CD4-positive, alpha-beta T cell treated with Interleukin-4 for 1 hour (primary cell): ENCODE measurements at places on chromosomes 1 and 21.

DNA sequence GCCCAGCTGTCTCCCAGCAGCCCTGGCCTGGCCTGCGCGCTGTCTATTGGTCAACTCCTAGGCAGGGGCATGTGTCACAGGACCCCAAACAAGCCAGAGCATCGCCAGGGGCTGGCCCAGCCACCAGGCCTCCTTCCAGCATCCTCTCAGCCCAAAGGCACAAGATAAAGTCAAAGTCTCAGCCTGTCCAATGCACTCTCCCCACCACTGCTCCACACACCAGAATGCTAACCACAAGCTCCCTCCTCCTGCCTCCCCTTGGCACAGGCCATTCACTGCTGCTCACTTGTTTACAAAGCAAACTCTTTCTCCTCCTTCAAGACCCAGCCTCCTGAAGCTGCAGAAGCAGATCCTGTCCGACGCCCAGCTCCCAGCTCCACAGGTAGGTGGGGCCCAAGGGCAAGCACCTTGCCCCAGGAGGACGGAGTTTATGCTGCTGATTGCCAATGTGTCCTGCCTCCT lies 133.4 kb downstream of the DMRTB1 start:
- no peak for DNase-seq

GRCh38 chr1:223827193-223827663 lies 18.5 kb downstream of the TP53BP2 start:
- DNase-seq: no peak

GRCh38 chr1:34928699-34929496 lies 552 bp downstream of the DLGAP3 start:
- DNase-seq: peak; percentile 24

DNA sequence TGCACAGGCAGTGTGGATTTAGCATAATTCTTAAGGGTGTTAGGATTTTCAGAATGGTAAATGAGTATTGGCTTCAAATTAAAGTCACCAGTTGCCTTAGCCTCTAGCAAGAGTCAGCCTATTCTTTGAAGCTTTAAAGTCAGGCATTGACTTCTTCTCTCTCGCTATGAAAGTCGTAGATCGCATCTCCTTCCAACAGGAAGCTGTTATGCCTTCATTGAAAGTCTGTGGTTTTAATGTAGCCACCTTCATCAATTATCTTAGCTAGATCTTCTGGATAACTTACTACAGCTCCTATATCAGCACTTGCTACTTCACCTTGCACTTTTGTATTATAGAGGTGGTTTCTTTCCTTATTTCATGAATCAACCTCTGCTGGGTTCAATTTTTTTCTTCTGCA lies 320.2 kb downstream of the PTPRC start:
- DNase-seq: peak; percentile 21

DNA sequence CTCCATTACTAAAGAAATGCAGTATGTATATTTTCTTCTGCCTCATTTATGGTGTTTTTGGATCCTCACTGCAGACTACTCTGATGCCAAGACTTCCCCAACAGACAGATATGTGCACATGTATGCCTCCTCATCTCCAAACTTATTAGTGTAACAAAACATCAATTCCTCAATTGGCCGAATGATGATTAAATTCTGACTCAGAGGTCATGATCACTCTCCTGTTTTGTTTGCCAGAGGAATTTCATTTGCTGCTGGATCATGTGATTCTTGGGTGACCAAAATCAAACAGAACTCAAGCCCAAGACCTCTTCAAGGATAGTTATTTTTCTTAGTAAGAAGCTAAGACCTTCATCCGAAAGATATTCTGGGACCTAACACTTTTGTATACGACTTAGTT lies 227.6 kb downstream of the LMO4 start:
- no peak for DNase-seq

GRCh38 chr1:175188936-175189335 lies 3.6 kb downstream of the KIAA0040 start:
- DNase-seq: peak; percentile 70

GRCh38 chr1:2300004-2300771 lies 72.1 kb downstream of the SKI start:
- peak; percentile 92 for DNase-seq

- DNase-seq: no peak
These were observed 75.5 kb upstream of the MACF1 start for GRCh38 chr1:39128959-39129358.

DNA sequence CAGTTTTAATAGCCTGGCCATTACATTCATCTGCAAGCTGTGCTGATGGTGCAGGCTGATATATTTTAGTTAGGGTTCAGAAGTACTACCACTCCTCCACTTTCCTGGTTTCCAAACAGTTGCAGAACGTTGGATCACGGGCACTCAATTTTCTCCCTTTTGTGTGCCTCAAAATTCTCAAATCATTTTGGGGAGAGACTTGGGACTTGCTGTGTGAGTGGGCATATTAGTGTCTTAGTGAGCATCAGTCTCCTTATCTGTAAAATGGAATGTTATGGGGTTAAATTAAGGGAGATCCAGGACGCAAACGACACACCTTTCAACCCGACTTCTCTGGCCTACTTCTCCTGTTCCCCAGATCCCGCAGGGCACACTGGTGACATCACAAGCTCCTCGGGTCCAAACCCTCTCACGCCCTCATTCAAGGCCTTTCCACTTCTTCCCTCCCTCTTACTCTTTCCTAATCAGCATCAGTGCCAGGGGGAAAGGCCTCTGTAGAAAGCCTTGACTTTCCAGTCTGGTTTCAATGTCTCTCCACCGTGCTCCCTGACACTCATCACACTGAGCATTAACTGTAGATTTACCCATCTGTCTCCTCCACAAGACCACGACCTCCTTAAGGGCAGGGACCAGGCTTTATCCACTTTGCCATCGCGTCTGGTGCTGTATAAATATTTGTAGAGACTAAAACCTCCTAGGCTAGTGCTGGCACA lies 1.2 kb downstream of the PIGP start:
- peak; percentile 5 for DNase-seq

DNA sequence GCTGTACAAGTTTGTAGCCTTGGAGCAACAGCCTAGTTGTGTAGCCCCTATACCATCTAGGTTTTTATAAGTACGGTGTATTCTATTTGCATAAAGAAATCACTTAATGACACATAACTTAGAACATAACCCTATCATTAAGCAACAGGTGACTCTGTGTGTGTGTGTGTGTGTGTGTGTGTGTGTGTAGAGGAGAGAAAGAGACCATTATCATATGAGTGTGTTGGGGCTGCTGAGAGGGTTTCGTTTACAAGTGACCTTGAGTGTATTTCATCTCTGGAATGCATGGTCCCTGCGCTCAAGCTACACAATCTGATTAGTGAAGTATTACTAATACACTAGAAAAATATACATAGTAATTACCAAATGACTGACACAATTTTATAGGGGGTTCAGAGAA lies 115.1 kb downstream of the RABGAP1L start:
- no peak for DNase-seq

DNA sequence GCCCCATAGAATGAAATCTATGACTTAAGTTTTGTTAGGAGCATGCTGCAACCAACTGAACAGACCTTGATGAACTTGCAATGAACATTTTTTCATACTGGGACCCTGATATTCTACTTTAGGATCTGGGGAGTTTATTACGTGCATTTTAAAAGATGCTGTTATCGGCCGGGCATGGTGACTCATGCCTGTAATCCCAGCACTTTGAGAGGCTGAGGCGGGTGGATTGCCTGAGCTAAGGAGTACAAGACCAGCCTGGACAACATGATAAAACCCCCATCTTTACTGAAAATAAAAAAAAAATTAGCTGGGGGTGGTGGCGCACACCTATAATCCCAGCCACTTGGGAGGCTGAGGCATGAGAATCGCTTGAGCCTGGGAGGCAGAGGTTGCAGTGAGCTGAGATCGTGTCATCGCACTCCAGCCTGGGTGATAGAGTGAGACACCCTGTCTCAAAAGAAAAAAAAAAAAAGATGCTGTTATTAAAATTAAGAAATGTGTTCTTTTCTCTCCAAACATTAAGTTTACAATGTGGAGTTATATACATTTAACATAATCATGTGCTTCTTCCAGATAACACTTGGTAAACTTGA lies 7.1 kb downstream of the MPZL1 start:
- no peak for DNase-seq

- DNase-seq: no peak
These were observed 32.3 kb downstream of the HHAT start for GRCh38 chr1:210360852-210361477.

DNA sequence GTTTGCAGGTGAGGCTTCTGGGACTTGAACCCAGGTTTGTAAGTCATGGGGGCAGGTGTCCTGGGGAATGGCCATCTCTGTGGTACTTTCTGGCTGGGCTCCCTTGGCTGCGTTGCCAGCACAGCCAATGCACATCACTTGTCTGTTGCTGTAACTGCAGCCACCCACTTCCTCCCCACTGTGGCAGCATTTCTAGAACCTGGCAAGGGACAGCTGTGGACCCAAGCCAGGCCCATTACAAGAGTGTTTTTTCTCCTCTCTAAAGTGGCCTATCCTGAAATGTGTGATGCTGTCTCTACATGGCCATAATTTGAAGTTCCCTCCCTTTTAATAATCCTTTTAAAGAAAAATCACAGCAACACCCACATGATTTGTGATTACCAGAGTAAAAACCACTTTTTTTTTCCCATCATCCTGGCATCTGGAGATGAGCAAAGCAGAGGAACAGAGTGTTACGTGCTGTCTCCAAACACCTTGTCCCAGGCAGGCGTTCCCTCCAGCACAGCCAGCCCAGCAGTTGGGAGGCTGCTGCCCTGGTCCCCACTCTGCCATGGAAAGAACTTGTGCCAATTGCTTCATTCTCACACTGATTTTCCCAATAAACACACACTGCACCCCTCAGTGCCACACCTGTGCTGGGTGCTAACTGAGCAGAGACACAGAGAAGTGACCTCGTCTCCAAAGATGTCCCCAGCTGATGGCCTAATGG lies 360.6 kb upstream of the USP24 start:
- DNase-seq: no peak

GRCh38 chr21:44969931-44970755 lies 30.3 kb downstream of the SLX9 start:
- DNase-seq: peak; percentile 70

GRCh38 chr1:70210820-70211219 lies 5.4 kb upstream of the LRRC40 start:
- no peak for DNase-seq

DNA sequence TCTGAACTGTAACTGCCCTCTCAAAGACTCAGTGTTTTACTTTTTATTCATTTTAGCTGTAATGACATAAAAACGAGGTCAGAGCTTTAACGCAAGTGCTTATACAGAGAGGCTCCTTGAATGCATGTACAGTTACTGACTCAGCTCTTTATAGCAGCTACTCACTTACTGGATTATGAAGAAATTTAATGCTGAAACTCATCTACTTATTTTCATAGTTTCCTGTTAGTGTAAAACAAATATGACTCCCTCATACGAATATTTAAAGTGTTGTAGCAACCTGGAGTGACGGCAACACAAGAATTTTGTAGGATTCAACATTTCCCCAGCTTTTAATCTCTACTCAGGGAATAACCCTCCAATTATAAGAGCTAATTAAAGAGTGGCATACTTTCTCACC lies 32.7 kb downstream of the ADSS2 start:
- DNase-seq: no peak

DNA sequence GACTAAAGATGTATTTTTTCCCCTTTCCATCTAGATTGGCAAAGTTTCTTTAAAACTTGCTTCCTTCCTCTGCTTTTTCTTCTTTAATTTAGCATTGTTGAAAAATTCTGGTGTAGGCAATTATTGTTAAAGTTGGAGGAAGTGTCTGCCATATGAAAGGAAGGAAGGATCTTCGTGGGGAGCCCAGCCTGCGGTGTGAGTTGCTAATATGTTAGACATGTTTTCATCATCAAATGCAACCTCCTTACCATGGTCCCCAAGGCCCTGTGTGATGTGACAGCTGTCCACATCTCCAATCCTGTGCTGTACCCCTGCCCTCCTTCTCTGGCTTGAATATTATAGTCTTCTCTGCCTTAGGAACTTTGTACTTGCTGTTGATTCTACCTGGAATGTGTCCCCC lies 81.0 kb upstream of the ZBTB18 start:
- no peak for DNase-seq

GRCh38 chr1:24849672-24850295 lies 80.3 kb downstream of the RUNX3 start:
- DNase-seq: peak; percentile 34

- DNase-seq: no peak
These were observed 32.1 kb upstream of the RAB4A start for GRCh38 chr1:229238674-229239415.

- DNase-seq: no peak
These were observed 89.5 kb downstream of the DISC1 start for GRCh38 chr1:231715816-231716722.

DNA sequence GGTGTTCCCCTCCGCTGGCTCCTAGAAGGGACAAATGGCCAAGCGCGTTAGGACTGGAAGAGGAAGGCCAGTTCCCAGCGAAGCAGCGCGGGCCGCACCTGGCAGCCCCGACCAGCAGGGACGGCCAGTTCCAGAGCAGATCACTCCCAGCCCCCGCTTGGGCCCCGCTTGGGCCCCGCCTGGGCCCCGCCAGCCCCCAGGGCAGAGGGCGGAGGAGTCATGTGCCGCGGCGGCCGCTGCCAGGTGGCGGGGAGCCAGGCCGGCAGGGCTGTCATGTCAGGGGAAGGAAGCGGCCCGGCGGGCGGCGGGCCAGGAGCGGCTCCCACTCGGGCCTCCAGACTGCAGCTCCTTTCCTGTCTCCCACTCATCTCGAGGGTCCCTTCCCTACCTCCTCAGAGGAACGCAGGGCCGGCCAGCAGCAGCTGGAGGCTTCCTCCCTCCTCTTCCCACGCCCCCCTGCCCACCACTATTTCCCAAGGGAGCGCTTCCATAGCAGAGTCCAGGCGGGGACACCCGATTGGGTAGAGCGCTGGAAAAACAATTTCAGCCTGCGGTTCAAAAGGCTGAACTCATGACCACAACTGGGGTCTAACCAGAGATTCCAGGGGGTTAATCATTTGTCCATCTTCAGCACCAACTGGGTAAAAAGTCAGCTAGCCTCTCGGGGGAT lies 16.5 kb downstream of the ZNF697 start:
- DNase-seq: no peak
